ENCODE measurements at places on chromosomes 5 and 9. TPM values are rescaled to one million over a fixed set of nuclear protein-coding genes. Genes with fewer than 3 reads are reported as not detected.
A peak's percentile ranks its signal among the peaks of the same experiment; 100 is the strongest.

The NSUN2 gene
- 38.6 TPM for total RNA-seq

GRCh38 chr5:140302786-140303639, at the start of gene PFDN1:
TSS of gene PFDN1 (minus strand) at chr5:140303101. CDS start at chr5:140303073, 28 bp downstream.
- DNase-seq, result peak; percentile 96

DNA sequence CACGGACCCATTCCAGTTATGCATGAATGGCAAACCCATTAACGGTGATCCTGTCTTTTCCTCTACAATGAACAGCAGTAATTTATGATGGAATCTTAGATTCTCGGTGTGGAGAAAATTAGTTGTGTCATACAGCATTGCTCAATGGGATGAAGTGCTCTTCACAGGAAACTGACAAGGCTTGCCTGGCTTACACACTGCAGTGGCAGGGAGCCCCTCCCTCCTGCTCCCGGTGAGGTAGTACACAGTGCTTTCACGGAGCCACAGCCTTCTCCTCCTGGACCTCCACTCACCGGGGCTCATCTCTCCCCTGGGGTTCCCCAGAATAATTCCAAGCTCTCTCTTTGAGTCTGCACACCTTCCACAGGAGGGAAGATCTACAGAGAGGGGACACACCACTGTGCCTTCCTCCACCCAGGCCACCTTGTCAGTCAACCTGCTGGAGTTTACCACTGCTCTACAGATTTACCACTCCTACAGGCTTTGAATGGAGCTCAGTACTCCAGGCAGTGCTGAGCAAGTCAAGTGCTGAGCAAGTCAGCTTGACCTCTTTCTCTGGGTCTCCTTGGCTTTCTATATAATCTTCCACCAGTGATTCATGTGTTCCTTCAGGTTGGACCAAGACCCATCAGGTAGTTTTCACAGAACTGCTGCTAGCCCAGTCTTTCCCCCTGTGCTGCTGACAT, 59.1 kb upstream of the TBC1D2 start:
- DNase-seq, result no peak

DNA sequence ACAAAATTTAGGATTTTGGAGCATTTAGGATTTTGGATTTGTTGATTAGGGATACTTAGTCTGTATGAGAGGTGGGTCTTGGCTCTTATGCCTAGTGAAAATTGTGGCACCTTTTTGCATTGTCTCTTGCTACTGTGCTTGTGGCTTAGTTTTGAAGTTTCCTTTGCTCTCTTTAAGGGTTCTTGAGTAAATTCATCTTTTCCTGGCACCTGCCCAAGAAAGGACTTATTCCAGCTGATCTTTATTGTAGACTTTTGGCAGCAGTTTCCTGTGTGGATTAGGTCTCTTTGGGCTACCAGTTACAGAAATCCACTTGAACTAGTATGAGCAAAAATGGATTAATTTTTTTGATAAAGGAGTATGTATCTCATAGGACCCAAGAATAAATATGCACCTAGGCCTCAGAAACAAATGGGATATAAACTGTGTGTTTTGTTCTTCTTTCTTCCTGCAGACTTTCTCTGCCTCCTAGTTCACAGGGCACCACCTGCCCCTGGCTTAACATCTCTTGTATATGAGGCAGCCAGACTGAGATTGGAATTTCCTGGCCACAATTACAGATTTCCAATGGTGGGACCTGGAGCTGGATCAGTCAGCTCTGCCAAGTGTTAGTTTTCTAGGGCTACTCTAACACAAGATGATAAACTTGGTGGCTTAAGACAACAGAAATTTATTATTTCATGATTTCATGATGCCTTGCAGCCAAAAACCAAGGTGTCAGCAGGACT, 44.6 kb downstream of the FOCAD start:
- DNase-seq, result no peak

- DNase-seq, result no peak
These were observed 82.6 kb downstream of the WNK2 start for GRCh38 chr9:93266521-93267001.

The ADGRV1 gene
- total RNA-seq, result 0.36 TPM

- DNase-seq, result no peak
These were observed 52.6 kb downstream of the PLAC8L1 start for GRCh38 chr5:146052780-146053179.

The TLR4 gene
- total RNA-seq, result 35.0 TPM

DNA sequence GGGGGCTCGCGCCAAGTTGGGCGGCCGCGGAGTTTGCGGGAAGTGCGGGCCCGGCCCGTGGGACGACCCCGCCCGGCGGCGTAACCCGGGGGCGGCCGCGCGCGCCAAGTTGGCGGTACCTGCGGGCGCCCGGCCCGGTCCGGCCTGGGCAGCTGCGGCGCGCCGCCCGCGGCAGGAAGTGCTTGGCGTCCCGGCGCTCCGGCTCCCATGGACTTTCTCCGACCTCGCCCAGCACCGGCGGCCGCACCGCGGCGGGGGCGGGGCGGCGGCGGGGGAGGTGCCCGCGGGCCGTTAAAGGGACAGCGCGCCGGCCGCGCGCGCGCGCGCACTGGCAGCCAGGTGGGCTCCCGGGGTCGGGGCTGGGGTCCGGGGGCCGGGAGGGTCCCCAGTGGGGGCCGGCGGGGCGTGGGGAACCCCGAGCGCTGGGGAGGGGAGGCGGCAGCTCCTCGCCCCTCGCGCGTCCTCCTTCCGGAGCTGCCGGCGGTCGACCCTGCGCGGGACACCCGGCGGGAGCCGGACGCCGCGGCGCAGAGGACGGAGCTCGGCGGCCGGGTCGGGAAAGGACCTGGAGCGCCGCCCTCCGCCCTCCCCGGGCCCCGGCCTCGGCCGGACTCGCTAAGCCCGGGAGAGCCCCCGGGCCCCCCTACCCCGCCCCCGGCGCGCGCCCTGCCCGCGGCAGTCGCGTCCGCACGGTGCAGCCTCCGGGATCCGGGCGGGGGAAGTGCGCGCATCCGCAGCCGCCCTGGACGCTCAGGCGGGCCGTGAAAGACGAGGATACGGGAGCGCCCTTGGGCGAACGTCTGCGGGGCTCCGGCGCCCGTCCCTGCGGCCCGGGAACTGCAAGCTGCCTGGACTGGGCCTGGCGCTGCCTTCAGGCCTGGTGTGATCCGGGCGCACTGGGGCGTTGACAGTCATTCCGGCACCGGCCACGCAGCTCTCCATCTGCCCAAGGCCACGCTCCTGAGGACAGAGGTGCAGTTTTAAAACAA, at the start of gene NACC2:
Gene NACC2, minus strand, starts transcription at position 220 of the 989 bp plus-strand sequence. CDS start 44,768 bp downstream, outside the sequence.
- peak; percentile 90 for DNase-seq

- no peak for DNase-seq
These were observed 44.6 kb downstream of the POC5 start for GRCh38 chr5:75672616-75673015.

- peak; percentile 98 for DNase-seq
These were observed at the start of gene ADRB2 for GRCh38 chr5:148826053-148826738. TSS of gene ADRB2 (plus strand) at chr5:148826611. CDS start at chr5:148826832, 221 bp downstream.

- no peak for DNase-seq
These were observed 124.5 kb upstream of the SMIM23 start for GRCh38 chr5:171661143-171661542.

DNA sequence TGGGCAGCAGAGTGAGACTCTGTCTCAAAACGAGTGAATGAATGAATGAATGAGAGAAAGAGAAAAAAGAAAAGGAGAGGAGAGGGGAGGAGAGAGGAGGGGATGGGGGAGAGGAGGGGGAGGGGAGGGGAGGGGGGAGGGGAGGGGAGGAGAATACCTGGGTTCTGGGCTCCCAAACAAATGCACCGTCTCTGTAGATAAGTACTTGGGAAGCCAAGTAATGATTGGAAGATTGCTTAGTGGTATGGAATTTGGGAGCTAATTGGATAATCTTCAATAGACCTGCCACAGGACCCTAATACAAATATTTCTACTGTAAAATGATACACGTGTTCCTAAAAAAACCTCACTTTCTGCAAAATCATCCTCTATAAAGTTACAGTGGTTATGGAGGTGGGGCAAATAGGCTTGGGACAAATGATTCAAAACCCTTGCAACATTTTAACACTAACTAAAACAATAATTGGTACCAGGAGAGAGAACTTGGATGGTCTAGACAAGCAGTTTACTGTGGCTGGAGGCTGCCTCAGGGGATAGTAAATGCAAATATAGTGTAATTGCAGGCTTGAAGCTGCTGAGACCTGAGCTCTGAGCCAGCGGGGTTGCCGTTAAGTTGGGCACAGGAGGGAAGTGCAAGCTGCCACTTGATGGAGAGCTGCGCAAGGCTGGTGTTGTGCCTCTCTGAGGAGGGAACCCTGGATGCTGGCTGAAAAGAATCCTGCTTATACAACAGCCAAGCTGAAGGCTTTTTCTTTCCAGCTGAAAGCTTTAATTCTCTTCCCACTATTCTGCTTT, 3.5 kb downstream of the HEMGN start:
- DNase-seq, result no peak

DNA sequence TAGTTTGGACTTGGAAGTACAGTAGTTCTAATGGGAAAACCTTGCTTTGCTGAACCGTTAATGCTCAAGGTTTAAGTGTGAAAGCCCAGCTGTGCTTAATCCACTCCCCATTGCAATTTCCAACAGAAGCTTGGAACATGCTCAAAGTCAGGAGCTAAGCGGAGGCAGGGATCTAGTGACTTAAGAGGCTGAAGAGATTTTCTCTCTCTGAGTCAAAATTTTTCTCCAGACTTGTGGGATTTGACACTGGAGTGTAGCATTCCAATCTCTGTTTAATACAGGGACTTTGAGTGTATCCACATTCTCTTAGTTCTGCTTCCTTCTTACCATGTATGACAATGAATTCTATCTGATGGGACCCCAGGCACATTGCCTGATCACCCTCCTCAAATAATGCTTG, 471.8 kb downstream of the KIF4B start:
- no peak for DNase-seq

GRCh38 chr9:73153793-73154227, 2.1 kb downstream of the ANXA1 start:
- no peak for DNase-seq

DNA sequence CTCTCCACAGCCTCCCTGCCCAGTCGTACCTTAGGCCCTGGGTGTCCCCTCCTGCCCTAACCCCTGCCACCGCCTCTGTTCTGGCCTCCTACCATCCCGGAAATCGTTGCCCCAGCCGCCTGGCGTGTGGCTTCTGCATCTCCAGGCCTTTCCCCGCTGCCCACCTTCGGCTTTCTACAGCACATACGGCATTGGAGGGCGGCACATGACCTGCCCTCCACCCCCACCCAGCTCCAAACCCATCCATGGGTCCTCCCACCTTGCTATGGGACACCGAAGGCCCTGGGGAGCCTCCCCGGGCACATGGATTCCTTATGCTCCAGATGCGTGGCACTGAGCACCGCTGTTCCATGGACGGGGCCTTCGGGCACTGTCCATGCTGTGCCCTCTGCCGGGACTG, 32.0 kb downstream of the FGF18 start:
- no peak for DNase-seq

DNA sequence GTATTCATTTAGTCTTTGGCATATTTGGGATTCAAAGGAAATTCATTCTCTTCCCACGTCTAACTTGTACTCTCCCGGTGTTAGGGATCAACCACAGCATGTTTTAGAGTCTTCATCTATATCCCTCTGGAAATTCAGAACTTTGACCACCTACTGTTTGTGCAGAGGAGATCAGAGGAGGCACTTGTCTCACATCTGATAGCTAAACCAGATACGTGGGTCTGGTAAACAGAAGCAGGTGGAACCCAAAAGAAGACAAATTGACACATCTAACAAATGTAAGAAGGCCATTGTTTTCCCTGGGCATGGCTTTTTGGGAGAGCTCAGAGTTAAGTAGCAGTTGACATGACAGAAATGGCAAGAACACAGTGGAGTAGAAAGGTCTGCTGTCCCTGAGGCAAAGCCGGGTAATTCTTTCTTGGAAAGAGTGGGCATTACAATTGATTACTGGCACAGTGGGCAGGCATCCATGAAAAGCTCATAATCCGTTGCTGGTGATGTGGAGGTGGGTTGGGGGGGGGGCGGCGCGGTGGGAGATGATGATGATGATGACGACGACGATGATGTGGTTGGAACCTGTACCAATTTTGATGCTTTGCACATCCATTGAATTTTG, 27.5 kb downstream of the PIP5K1B start:
- no peak for DNase-seq

The SPINK6 gene
- not detected for total RNA-seq

All from aorta (tissue), 5 donors.